ENCODE measurements at places on chromosomes 12 and 14. TPM values are rescaled to one million over a fixed set of nuclear protein-coding genes. Genes with fewer than 3 reads are reported as not detected.

DNA sequence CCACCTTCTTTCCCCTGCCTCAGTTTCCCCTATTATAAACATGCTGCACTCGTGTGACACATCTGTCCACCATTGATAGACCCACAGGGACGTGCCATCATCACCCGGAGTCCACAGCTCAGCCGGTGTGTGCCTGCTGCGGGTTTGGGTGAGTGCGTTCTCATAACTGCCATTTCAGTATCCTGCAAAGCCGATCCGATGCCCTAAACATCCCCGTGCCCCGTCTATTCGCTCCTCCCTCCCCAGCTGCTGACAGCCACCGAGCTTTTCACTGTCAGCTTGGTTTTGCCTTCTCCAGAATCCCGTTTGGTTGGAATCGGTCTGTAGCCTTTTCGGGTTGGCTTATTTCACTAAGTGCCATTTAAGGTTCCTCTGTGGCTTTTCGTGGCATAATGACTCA, 3.9 kb downstream of the LRCOL1 start:
- no peak for DNase-seq

DNA sequence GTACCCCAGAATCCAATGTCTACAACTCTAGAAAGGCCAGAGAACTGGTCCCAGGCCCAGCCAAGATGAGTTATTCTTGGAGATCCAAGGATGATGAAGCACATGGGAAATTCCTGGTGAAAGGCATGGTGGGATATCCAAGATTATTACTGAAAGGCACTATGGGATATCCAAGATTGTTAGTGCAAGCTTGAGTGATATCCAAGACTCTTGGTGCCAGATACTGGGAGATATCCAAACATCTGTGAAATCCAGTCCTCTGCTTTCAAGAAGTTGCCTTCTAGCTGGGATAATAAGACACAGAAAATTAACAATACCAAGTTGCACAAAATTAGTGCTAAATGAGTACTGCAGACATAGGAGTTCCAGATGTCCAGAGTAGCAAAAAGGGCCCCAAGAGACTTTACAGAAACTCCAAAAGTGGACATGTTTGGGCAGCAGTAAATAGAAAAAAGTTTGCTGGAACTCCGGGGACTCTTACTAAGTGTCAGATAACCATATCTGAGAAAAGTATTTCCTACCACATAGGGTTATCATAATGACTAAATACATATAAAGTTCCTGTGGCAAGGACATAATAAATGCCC, 34.6 kb downstream of the PHLDA1 start:
- no peak for DNase-seq

DNA sequence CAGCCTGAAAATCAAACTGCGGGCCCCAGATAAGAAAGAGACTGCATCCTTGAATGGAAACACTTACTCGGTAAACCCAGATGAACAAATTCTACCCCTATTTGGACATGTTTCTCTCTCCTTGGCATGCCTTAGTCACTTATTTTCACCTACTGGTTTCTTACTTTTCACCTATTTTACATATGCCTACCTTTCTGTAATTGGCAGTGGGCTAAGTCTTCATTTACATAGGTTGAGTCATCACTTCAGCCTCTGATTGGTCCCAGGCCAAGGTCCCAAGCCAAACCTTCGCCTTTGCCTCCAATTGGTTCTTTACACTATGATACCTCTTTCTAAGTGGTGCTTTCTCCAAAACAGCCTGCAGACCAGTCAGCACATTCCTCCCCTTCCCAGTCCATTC, 111.3 kb downstream of the DYRK2 start:
- DNase-seq, result no peak

DNA sequence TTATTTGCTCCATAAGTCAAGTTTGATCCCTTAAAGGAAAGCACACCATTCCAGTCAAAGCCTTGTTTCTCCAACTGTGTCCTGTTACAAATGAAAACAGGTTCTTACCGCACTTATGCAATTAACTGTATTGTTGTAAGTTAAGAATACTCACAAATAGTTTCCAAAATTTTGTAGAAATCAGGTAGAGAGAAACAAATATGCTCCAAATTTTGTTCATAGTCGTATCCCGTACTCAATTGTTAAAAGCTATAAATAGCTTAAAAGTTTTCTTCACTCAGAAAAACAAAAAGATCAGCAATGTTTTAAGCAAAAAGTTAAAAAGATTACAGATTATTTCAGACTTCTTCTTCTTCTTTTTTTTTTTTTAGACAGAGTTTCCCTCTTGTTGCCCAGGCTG, 4.0 kb upstream of the AACS start:
- DNase-seq, result no peak

GRCh38 chr12:25835385-25835784, 123.1 kb upstream of the RASSF8 start:
- no peak for DNase-seq

DNA sequence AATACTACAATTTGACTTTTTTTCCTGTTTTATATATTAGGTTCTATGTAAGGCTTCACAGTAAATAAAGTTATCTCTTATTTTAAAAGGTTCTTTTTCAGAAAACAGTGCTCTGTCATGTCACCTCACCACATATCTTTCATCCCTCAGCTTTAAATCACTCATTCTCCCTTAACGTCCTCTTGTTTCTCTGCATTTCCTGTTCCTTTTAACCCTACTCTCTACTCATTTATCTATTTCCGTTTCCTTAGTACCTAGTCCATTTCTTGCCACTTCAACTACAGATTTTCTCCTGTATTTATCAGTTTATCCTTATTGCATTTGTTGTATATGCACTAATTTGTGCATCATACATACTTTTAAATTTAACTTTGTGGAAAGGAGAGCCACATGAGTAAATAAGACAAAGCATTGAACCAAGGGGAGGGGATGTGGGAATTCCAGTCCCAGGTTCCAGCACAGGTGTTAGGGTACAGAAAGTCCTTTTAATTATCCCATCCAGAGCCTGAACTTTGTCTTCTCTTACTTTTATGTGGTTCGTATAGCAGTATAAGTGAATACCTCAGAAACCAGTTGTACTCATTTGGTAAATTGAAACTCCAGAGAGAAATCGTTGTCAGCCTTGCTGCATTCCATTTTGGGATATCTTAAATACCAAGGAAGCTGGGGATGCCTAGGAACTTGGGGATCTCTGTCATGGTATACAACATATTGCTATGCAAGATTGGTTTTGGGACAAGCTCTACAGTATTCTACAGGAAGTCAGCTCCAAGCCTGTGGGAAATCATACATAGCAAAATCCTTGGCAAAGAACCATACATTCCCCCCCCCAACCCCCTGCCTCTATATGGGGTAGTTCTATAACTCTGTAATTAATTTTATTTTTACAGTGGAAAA, 120.5 kb downstream of the DIP2B start:
- DNase-seq, result no peak

- DNase-seq, result no peak
Measured at GRCh38 chr14:99548871-99549515, 55.0 kb downstream of the CCDC85C start.

- DNase-seq, result no peak
Measured at GRCh38 chr12:110921262-110921661, 883 bp upstream of the MYL2 start.

DNA sequence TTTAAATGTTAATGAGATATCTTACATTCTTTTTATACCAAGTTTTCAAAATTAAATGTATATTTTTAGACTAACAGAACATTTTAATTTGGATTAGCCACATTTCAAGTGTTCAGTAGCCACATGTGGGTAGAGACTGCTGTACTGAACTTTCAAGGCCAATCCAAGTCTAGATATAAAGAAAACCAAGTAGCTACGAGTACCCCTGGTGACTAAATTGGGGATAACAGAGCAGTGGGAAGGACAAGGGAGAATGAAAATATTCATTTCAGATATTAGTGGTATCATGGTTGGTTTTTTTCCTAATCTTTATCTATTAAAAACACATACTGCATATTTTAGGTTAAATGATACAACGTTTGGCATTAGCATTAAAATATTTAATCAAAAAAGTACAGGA, 69.4 kb upstream of the RHOJ start:
- DNase-seq, result no peak

Gene SIX1
- total RNA-seq, result 8.9 TPM

Gene C12orf60
- 1.1 TPM for total RNA-seq

Gene YAF2
- 11.7 TPM for total RNA-seq

Gene OTUB2
- 1.3 TPM for total RNA-seq

Gene RNASE2
- 6.8 TPM for total RNA-seq

Gene MMAB
- 68.8 TPM for total RNA-seq
